ENCODE measurements at places on chromosomes 5 and 9.

DNA sequence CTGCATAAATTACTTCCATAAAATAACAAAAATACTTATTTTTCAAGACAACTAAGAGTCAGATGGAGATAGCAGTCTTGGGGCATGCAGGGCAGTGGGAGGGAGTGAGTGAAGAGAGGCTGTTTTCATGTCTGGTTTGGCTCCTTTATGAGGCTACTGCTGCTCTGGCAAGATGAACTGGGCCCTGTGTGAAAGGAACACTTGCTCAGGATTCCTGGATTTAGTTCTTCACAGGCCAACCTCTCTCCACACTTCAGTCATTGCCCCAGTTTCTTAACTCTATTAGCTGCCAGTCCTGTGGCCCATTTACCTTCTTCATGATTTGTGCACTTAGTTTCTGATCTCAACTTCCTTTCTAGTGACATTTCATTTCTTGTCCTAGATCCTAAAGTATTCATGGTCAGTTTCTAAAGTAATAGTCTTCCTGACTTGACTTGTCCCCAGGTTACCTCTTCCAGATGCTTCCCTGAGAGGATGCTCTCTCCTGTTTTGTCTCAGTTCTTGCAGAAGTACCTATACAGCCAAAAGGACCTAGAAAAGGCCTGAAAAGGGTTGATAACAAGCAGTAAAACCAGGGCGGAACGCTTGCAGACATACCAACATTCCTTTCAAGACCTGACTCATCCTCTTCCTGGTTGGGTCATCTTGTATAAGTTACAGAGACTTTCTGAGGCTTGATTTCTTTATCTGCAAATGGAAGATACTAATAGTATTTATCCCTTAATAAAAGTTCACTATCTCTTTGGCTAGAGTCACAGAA, 77.0 kb upstream of the ZFAND5 start:
- peak; percentile 93 for DNase-seq

GRCh38 chr5:114412510-114413171, 50.8 kb downstream of the KCNN2 start:
- peak; percentile 78 for DNase-seq

- DNase-seq = peak; percentile 98
Measured at GRCh38 chr5:82396871-82397514, 118.8 kb upstream of the RPS23 start.

DNA sequence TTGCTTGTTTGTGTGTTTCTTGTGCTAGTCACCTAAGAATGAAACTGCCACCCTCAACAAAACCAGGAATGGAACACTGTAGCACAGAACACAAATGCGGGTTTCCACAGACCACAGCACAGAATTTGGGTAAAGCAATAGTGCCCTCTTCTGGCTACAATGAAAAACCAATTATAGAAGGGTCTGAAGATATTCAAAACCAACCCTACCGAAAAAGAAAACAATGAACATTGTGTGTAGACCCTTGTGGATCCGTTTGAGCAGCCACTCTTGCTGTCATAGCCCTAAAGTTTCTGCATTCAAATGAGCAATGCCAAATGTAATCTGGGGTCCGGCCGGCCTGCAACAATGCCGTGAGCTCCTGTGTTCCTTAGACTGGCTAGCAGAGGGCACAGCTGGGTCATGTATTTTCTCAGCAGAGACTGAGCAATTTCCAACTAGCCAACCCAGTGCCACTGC, 8.3 kb upstream of the ENC1 start:
- peak; percentile 70 for DNase-seq

DNA sequence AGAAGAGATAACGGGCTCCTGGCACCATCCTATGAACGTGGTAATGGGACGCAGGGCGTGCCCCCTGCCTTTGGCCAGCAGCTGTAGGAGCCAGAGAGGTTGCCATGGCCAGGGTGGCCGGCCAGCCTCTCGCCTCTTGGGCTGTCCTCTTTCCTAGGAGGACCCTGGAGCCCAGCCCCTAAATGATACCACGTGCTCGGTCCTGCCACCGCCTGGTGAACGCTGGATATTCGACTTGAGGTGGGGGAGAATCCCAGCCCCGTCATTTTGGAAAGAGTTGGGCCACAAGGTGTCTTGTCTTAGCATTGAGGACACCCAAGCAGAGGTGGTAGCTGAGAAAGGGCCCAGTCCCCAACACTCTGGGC, 391 bp upstream of the NRG2 start:
- no peak for DNase-seq

- no peak for DNase-seq
Measured at GRCh38 chr5:6737043-6737941, 24.1 kb downstream of the TENT4A start.

- DNase-seq = no peak
Measured at GRCh38 chr9:100082782-100083181, 16.0 kb downstream of the ERP44 start.

DNA sequence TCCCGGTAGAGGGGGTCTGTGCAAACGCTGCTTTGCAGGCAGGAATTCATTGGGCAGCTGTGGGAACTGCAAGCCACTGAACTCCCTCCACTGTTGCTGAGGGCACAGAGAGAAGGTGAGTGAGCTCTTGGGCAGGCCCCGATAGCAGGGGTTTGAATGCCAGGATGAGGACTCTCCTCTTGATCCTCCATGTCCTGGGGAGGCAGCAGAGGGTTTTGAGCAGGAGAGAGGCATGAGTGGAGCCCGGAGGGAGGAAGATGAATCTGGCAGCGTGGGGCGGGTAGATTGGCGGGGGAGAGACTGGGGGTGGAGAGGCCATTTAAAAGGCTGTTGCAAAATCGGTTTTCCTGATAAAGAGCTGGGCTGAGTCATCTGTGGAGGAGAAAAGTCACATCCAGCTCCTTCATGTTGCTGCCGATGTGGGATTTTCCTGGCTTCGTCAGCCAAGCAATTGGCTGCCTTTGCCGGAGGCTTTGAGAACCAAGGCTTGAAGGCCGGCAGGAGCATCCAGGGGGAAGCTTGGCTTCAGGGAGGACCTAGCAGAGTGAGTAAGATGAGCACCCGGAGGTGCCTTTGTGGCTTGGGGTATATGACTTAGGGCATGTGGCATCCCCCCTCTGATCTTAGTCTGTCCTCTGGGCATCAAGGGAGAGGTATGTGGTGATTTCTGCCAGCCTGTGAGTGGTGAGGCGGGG, at the start of gene SYNPO:
SYNPO (plus strand) TSS at position 350 of the 695 bp plus-strand sequence. CDS start 7,616 bp downstream, outside the sequence.
- DNase-seq = peak; percentile 97

DNA sequence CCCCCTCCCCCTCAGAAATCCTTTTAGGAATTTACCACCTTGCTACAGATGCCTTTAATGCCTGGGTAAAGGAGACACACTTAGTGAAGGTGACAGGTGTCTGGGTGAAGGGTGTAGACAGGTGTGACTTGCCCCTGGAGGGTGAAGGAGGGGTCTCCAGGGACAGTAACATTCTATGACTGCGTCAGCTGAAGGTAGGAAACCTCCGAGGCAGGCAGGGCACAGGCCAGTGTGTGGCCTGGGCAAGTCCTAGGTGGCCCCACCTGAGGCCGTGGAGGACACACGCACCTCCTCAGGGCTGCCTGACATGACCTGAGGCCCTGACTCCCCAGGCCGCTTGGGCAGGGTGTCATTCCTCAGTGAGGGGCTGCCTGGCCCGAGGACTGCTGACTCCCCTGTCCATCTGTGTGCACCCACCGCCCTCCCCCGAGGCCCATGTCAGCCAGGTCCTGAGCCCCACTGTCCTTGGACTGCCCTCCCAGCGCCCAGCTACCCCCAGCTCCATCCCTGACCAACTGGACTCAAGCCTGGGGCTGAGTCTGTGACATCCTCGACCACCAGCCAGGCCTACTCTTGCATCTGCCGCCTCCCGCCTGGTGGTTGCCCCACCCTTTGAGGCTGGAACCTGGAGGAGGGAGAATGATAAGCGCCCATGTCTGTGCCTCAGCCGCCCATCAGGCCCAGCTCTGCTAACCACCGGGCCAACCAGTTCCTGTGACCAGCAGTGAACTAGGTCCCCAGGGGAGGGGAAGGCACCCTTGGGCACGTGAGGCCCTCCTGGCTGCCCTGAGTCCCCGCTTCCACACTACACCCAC, 18.4 kb downstream of the CARD19 start:
- DNase-seq = no peak

DNA sequence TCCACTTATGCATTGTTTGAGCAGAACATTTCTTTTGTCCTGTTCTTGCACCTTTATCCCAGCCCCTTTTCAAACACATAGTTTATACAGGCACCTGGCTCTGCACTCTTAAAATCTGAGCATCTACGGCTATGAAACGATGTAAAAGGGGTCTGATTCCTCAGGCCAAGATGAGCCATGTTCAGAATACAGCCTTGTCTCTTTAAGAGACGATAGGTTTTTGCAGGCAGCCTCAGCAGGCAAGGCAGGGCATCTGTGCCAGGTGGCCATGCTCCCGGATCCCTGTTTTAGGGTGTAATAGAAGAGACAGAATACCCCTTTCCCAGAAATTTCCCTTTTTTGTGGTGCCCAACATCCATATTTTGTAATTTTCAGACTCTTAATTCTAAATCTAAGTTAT, 89.1 kb upstream of the NFIB start:
- DNase-seq = no peak

DNA sequence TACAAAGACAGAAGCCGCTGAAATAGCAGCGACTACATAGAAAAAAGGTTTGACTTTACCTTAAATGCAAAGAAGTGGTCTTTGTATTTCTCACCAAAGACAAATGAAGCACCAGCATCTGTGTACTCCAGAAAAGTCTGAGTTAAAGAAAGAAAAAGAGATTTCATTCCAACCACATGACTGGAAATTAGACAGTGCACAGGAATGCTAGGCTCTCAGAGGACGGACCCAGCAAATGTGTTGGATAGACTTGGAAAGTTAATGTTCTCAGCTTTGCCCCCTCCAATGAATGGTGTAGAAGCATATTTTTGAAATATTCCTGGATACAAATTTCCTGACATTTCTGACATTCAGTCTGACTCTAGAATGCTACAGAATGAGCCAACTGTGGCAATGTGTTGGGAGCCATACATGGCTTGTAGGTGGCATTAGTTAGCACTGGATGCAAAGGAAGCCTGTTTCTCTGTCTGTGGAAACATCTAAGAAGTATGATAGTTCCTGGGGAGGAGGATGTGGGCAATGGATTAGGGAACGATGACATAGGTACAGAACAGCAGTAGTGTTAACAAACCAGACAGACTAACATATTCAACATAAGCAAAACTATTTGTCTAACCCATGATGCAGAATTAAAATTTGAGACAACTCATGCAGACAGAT, 43.3 kb downstream of the SLC28A3 start:
- DNase-seq = peak; percentile 76

GRCh38 chr9:89109666-89110065, 69.0 kb downstream of the SHC3 start:
- peak; percentile 9 for DNase-seq

GRCh38 chr5:28014779-28015178, 976.4 kb upstream of the CDH9 start:
- peak; percentile 4 for DNase-seq

- DNase-seq = peak; percentile 22
Measured at GRCh38 chr9:37540634-37541033, 35.5 kb downstream of the FBXO10 start.

DNA sequence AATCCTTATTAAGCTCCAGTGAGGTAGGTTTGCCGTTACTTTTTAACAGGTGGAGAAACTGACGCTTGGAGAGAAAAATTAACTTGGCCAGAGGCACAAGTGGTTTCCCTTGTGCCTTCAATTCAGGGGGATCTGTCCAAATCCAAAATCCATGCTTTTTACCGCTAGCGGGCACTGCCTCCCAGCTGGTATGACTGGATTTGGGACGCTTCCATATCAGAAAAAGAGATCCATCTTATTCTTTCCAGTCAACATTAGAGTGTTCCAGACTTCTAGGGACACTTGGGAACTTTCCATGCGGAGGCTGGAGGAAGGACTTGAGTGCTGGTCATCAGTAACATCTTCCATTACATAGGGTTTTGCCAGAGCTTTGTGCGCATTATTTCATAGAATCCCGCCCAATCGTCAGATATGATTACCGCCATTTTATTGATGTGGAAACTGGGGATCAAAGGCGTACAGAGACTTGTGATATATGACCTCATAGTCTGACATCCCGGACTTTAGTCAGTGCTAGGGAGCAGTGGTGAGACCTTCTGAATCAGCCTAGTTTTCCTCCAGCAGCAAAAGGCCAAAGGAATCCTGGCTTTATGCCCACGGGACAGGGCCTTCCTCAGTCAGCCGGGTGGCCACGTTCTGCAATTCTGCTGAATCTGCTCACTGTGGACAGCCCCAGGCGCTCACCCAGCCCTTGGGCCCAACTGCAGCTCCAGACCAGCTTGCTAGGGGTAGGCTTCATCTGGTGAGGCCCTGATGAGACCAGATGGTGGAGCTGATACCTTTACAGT, 1.1 kb upstream of the GNPDA1 start:
- peak; percentile 87 for DNase-seq

GRCh38 chr5:175848676-175849075, 22.7 kb upstream of the CPLX2 start:
- no peak for DNase-seq

GRCh38 chr9:130870491-130871381, 25.9 kb downstream of the QRFP start:
- DNase-seq = peak; percentile 76

DNA sequence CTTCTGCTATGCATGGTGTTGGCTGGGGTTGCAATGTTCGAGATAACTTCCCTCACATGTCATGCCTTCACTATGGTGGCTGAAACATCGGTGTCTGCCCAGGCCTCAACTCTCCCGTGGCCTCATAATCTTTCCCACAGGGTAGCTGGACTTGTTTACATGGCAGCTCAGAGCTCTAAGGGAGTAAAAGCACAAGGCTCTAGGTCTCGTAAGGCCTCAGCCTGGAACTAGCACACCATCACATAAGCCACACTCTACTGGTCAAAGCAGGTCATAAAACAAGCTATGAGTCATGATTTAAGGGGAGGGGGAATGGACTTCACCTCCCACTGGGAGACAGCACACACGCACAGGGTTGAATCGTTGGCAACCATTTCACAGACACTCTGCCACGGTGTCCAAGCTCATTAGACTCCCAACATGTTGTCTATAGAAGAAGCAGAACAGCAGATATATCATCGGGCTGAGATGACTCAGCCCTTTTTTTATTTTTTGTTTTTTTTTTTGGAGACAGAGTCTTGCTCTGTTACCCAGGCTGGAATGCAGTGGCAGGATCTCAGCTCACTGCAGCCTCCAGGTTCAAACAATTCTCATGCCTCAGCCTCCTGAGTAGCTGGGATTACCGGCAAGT, 66.8 kb upstream of the IL17B start:
- DNase-seq = peak; percentile 100

DNA sequence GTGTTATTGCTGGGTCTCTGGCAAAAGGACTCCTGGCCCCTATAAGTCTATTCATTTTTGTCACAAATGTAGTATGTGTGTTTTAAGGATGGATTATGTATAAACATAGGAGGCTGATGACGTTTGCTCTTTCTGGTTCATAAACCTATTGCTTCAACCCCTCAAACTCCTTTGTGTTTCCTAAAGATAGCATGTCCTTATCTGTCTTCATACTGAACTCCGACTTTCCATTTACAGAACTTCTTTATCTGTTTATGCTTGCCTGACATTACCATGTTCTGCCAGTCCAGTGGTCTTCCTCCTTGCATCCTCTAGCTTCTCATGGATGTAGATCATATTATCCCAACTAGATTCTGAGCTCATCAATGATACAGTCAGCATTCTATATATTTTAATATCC, 46.1 kb downstream of the ARHGEF28 start:
- no peak for DNase-seq

- DNase-seq = no peak
Measured at GRCh38 chr5:178306430-178307225, 74.0 kb upstream of the PHYKPL start.

Data from renal cortical epithelial cell (primary cell).